ENCODE measurements at places on chromosomes 5 and 9. TPM values are rescaled to one million over a fixed set of nuclear protein-coding genes. Genes with fewer than 3 reads are reported as not detected.

Gene SLC23A1
- total RNA-seq = 0.26 TPM

Gene HOMER1
- total RNA-seq = 1.9 TPM

Gene PTGDS
- 17.8 TPM for total RNA-seq

Gene GAPT
- total RNA-seq = not detected

Gene PIP5K1B
- 0.63 TPM for total RNA-seq

Gene CAMK4
- 130 TPM for total RNA-seq
